ENCODE measurements at places on chromosomes 2 and 18.

DNA sequence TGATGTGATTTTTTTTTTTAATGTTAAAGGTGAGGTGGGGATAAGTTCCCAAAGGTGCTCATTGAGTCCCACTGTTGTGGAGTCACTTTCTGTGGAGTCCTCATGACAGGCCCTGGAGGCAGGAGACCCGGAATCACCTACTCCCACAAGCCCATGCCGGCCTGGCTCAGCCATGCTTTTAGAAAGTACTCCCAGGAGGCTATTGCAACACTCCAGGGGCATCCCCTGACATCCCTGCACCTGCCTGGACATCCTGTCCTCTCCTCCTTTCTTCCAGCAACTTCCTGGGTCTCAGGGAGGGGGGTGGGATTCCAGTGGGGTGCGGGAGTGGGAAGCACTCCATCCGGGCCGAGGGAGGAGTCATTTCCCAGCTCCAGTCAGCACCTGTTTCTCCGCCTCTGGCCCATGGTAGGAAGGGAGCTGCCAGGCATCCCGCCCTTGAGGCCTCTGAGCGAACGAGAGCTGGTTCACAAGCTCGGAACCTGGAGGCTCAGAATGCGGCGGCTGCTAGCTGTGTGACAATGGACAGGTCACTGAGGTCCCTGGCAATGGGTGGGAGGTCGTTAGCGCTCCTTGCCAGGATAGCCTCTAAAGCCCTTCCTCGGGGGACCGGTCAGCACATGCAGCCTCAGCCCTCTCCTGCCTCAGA is 163.9 kb upstream of the ID2 start:
- DNase-seq = no peak

- DNase-seq = no peak
Measured at GRCh38 chr2:218720048-218721041, 9.7 kb downstream of the TTLL4 start.

- no peak for DNase-seq
Measured at GRCh38 chr2:158266111-158266510, 164.4 kb downstream of the UPP2 start.

- DNase-seq = peak; percentile 80
Measured at GRCh38 chr2:158729873-158730620, 65.1 kb upstream of the DAPL1 start.

DNA sequence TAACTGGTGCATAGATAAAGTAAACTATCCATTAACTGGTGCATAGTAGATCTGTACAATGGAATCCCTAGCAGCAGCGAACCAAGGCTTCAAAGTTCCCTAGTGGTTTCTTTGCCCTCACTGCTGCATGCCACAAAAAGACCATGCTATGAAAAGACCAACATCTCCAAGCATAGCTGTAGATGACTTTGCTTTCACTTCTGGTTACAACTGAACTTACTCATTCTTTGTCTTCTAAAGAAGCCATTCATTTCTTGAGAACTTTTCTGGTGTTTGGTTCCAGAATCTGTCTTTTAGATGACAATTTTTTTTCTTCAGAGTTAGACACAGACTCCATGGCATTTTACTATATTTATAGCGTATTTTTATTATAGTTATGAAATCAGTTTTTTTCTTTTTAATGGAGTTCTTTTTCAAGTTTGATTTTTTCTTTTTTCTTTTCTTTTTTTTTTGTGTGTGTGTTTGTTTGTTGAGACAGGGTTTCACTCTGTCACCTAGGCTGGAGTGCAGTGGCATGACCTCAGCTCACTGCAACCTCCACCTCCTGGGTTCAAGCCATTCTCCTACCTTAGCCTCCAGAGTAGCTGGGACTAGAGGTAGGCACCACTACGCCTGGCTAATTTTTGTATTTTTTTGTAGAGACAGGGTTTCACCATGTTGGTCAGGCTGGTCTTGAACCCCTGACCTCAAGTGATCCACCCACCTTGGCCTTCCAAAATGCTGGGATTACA is 63.6 kb downstream of the SLC35F5 start:
- DNase-seq = peak; percentile 11

GRCh38 chr2:69828938-69829255 is 563 bp upstream of the GMCL1 start:
- no peak for DNase-seq

GRCh38 chr2:43161650-43162510 is 64.5 kb downstream of the ZFP36L2 start:
- no peak for DNase-seq

- DNase-seq = no peak
Measured at GRCh38 chr2:233791883-233792329, 13.8 kb downstream of the MROH2A start.

DNA sequence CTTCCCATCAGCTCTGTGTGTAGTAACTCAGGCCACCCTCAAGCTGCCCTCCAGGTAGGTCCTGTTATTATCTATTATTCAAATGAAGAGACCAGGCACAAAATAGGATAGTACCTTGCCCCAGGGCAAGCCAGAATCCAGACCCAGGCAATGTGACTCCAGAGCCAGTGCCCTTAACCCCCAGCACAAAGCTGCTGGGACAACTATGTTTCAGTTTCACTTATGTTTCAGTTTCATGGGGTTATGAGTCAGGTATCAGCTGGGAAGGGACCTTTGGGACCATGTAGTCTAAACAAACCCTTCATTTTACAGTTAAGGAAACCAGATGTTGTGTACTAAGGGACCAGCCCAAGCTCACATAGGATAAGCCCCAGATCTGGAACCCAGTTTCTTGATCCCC is 10.0 kb downstream of the HK2 start:
- no peak for DNase-seq
